ENCODE measurements at places on chromosomes 7 and 10.

- no peak for DNase-seq
Observed at GRCh38 chr7:131164025-131164925, 163.4 kb upstream of the MKLN1 start.

DNA sequence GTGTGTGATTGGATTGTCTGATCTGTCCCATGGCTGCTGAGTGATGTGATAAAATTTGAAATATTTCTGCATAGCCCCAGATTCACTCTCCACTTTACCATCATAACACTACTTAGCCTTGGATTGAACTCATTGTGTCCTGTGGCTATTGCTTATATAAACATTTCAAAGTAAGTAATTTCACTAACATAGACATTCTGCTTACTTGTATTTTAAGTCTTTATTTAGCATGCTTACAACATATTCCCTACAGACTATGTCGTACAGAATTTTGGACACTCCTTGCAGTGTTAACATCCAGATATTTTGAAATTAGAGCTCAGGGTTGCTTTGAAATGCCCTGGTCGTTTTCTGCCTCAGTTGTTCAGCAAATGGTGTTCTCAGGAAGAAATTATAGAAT is 117.6 kb downstream of the LRRC4 start:
- DNase-seq = no peak

DNA sequence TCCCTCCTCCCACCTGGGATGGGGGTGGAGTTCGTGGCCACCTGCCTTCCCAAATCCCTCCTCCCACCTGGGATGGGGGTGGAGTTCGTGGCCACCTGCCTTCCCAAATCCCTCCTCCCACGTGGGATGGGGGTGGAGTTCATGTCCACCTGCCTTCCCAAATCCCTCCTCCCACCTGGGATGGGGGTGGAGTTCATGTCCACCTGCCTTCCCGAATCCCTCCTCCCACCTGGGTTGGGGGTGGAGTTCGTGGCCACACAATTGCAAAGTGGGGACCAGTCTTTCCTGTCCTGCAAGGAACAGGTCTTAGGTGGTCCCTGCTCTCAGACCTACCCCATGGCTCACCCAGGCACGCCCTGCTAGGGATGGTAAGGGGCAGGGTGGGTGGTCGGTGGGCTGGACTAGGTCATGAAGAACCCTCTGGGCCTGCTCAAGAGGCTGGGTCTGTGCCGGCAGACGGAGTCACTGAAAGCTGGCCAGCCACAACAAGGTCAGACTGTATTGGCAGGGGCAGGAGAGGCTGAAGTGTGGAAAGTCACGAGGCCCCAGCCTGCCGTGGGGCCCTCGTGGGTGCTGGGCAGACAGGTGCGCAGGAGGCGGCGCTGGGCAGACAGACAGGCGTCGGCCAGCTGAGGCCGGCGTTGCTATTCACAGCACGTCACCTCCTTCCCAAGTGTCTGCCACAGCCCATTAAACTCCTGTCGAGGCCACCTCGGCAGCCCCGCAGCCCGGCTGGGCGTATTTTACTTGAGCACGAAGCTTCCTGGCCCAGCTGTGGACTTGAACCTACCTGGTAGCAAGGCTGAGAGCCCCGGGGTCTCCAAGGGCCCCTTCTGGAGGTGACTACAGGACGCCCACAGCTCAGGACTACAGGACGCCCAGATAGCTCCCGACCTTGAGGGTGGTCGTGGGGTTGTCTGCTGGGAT is 4.1 kb downstream of the KNDC1 start:
- no peak for DNase-seq

DNA sequence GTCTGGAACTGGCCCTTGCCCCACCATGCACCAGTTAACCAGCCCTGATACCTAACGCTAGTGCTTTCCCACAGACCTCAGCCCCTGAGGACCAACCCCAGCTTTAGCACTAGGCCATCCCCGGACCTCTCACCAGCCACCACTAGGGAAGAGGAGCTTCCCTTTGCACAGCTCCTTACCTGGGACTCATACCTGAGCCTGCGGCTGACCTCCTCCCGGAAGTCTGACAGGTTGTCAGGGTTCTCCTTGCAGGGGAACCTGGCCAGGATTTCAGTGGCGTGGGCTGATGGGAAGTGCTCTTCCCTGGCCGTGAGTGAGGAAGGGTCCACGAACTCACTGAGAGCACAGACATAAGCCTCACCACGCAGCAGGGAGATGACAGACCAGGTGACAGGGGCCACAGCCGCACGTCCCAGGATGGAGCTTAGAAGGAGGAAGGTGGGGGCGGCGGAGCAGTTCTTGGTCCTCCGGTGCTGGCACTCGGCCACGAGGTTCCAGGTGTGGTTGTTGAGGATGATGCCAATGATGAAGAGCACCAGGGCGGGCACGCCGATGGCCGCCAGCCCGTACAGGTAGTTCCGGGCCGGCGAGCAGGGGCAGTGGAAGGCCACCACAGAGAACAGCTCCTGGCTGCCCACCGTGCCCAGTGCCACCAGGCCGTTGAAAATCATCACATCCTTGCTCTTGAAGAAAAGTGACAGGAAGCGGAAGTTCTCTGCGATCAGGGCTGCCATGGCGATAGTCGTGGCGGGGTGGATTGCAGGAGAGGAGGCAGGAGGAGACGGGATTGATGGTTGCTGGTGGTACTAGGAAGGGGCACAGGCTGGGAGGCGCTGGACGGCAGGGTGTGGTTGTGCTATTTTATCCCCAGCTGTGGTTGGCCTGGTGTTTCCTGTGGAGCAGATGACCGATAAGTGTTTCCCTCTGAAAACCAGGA is 2.7 kb downstream of the CALHM2 start:
- no peak for DNase-seq

GRCh38 chr7:5607951-5608656 is 173.4 kb downstream of the RNF216 start:
- DNase-seq = no peak

- DNase-seq = no peak
Observed at GRCh38 chr7:66503036-66503370, 125.7 kb upstream of the KCTD7 start.

GRCh38 chr10:79335094-79335469 is 12.2 kb upstream of the PPIF start:
- no peak for DNase-seq

GRCh38 chr7:98802781-98803110 is 67.1 kb downstream of the TMEM130 start:
- DNase-seq = no peak

DNA sequence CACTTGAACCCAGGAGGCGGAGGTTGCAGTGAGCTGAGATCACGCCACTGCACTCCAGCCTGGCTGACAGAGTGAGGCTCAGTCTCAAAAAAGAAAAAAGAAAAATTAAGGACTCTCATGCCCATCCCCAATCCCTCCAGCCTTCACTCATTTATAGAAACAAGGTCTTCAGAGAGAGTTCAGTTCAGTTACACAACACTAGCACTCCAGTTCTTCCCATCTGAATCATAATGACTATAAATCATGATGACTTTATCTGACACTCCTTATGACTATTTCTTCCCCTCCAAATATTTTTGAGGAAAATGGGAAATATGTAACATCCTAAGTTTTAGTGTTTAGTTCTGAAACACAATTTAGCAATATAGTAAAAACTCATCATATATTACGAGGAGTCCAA is 107.4 kb upstream of the LSM8 start:
- DNase-seq = no peak

DNA sequence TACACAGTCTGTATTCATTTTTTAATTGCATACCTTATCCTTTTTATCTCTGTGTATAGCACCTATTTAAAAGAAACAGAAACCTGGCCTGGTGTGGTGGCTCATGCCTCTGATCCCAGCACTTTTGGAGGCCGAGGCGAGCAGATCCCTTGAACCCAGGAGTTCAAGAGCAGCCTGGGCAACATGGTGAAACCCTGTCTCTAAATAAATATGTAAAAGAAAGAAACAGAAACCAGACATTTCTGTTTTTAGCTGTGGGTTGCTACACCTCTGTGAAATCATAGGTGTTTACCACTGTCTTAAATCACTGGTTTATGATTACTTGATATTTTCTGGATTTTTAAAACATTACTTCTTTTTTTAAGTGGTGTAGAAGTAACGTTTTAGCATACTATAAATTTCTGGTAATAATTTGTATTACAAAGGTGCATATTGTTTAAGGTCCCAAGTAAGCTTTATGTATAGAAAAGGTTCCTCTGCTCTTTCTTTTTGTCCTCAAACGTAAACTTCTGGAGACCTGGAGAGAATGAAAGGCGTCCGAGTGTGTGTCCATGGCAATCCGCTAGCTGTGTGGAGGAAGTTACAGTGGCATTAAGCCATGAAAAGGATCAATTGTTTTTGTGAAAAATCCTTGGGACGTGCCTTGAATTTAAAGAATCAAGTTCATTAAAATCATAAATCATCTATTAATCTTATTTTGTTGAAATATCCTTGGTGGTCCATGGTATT is 41.1 kb downstream of the PTPRZ1 start:
- no peak for DNase-seq

Measured in immature natural killer cell (primary cell).